Smooth muscle cell of trachea (primary cell): ENCODE measurements at places on chromosomes 7 and 10. TPM values are rescaled to one million over a fixed set of nuclear protein-coding genes. Genes with fewer than 3 reads are reported as not detected.

Gene GIMAP8
- total RNA-seq: 0.15 TPM in 1 of 2 replicates, not detected in the other

Gene NRCAM
- total RNA-seq: 0.50 and 1.5 TPM in 2 replicates

Gene CDNF
- 3.1 and 3.6 TPM in 2 replicates for total RNA-seq

Gene EIF4EBP2
- total RNA-seq: 31.6 and 34.2 TPM in 2 replicates

Gene TCERG1L
- not detected in 2 replicates for total RNA-seq

Gene ZNF503
- total RNA-seq: 17.3 and 22.7 TPM in 2 replicates

Gene TRDMT1
- total RNA-seq: 5.1 and 9.2 TPM in 2 replicates

Gene BAMBI
- 0.15 and 1.5 TPM in 2 replicates for total RNA-seq

Gene FAM13C
- 2.5 and 3.3 TPM in 2 replicates for total RNA-seq

Gene INSIG1
- 185 and 356 TPM in 2 replicates for total RNA-seq
